Activated T-helper 1 cell treated with anti-CD3 and anti-CD28 coated beads, Interleukin-12 subunit alpha, Interleukin-12 subunit beta, Interleukin-2, Interleukin-4 antibody, amounts not matched to agents 30 ng/mL and 10 ng/mL and 1 ng/mL, durations not matched to agents 14 hours and 24 hours and 36 hours (primary cell): ENCODE measurements at places on chromosomes 2 and 18. TPM values are rescaled to one million over a fixed set of nuclear protein-coding genes. Genes with fewer than 3 reads are reported as not detected.

DNA sequence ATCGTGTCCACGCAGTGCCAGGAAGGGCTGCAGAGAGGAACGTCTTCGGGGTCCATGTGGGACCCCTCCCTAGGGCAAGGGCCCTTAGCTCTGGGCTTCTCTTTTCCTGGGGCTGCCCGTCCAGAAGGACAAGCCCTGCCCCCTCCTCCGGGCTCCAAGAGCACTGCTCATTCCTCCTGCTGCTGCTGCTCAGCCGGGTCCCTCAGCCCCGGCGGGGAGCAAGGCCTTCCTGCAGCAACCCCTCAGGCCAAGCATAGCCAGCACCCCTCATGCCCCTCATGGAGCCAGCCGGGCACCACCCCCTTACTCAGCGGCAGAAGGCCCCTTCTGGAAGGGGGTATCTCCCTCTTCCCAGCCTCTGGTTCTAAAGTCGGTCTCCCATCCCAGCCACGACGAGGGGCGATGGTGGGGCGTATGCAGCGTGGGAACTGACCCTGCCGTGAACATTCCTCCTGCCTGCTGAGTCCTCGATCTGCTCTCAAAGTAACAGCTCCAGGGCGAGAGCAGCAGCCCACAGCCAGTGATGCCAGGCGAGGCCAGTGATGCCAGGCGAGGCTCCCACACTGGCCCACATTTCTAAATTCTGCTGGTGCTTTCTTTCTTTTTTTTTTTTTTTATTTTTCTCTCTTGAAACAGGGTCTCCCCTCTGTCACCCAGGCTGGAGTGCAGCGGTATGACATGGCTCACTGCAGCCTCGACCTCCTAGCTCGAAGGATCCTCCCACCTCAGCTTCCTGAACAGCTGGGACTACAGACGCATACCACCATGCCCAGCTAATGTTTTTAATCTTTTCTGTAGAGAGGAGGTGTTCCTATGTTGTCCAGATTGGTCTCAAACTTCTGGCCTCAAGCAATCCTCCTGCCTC is 99.7 kb downstream of the HDAC4 start:
- H3K36me3 ChIP-seq: peaks cover 9% of the 10 kb centered on the region
- peaks cover 61% of the 10 kb centered on the region for H3K4me1 ChIP-seq
- peak overlapping the region; percentile 52 for H3K27ac ChIP-seq
- no peaks in the 10 kb centered on the region for H3K27me3 ChIP-seq
- H3K4me3 ChIP-seq: no peak overlapping the region
- no peak for DNase-seq

DNA sequence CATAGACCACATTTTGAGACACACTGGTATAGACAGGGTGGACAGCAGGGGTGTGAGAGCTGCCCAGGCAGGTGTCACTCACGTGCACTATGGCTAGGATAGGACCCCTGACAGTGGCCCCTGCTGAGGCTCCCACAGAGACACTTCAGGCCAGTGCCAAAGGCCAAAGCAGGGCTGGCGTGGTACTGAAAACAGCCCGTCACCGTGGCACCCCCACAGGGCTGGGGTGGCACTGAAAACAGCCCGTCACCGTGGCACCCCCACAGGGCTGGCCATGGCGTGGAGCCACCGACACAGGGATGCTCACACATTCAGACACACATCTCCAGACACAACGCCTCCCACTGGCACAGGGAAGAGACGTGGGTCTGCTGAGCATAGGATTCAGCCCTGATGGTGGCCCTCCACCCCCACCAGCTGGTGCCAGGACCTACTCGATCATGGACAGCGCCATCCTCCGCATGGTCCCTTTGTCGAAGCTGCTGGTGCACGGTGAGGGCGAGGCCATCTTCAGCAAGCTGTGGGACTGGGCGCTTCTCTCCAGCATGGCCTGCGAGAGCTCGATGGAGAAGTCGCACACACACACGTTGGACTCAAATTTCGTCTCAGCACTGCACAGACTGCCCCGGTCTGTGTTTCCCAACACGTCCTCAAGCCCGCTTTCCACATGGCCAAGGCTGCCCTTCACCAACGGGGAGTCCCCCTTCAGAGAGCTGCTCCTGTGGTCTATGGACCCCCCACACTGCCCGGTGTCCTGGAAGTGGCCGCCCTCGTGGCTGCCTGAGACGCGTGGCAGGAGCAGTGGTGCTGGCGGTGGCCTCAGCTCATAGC is 34.1 kb downstream of the ANKMY1 start:
- peaks cover 3% of the 10 kb centered on the region for H3K27me3 ChIP-seq
- no peak for DNase-seq
- peaks cover 39% of the 10 kb centered on the region for H3K36me3 ChIP-seq

NT5DC4 gene
- not detected in 2 replicates for total RNA-seq

GRCh38 chr2:31086590-31086989 is 51.6 kb downstream of the GALNT14 start:
- peaks cover 5% of the 10 kb centered on the region for H3K27me3 ChIP-seq
- no peak overlapping the region for H3K4me3 ChIP-seq
- no peak overlapping the region for H3K27ac ChIP-seq
- DNase-seq: no peak

DNA sequence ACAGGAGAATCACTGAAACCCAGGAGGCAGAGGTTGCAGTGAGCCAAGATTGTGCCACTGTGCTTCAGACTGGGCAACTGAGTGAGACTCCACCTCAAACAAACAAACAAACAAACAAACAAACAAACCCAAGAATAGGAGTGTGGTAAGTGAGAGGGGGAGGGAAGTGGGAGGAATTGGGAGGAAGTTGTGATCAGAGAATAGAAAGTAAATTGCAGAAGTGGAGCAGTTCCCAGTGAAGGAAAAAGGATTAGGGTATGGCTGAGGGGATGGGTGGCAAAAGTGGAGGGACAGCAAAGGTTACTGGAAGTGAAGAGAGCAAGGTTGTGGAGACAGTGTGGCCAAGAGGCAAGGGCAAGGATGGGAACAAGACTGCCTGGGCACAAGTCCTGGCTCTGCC is 41.1 kb upstream of the C1GALT1C1L start:
- no peak for DNase-seq
- no peak overlapping the region for H3K27ac ChIP-seq
- peaks cover 3% of the 10 kb centered on the region for H3K27me3 ChIP-seq

DNA sequence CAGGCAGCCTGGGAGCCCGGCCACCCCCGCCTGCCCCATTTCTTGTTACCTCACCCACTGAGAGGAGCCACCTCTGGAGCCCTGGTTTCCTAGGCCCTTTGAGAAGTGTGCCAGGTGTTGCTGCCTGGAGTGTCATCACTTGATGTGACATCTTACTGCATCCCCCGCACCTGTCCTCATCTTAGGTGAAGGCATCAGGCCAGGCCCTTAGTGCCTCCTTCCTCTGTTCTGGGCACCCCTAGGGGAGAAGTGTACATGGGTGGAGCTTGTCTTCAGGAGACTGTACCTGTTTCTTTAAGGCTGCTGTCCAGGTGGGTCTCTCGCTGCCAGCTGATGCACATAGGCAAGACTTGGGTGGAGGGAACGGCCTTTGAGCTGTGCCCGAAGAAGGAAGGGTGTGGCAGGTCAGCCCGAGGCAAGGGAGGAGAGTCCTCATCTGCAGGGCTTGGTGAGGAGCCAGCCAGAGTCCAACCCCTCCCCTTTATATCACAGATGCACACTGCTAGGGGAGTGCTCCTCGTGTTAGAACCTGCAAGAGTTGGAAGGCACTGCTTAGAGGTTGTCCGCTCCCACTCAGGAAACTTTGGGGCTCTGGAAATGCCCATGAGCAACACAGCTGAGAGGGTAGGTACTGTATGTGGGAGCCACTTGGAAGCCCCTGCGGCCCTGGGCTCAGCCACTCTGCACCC is 45.9 kb downstream of the NCK2 start:
- DNase-seq: no peak
- peak overlapping the region; percentile 66 for H3K4me3 ChIP-seq

DNA sequence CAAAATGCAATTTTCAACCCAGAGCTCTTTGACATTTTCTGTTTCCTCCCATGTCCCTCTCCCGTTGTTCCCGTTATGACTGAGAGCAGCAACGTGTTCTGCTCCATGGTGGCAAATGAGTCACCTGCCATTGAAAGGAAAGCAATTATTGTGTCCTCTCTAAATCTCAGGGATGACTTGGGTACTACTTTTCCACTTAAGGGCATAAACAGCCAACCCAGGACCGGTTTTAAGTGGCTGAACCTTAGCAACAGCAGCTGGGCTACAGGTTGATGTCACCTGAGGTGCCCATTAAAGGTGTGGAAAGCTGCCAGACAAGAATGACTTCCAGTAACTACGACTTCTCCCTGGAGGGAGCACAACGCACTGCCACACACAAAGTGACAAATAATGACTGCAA is 236.8 kb downstream of the NCKAP5 start:
- H3K27me3 ChIP-seq: no peaks in the 10 kb centered on the region
- no peaks in the 10 kb centered on the region for H3K36me3 ChIP-seq
- DNase-seq: no peak
- H3K4me1 ChIP-seq: peaks cover 7% of the 10 kb centered on the region

TXNDC2 gene
- total RNA-seq: 0.26 TPM in 1 of 2 replicates, not detected in the other

NLRC4 gene
- 0.05 and 0.07 TPM in 2 replicates for total RNA-seq

GRCh38 chr2:164044622-164045021 is 308.8 kb upstream of the FIGN start:
- no peak overlapping the region for H3K4me3 ChIP-seq
- H3K4me1 ChIP-seq: no peaks in the 10 kb centered on the region
- DNase-seq: no peak
- no peaks in the 10 kb centered on the region for H3K27me3 ChIP-seq

ANKRD53 gene
- not detected in 2 replicates for total RNA-seq

ZNF521 gene
- not detected in 2 replicates for total RNA-seq

DNAJC5G gene
- not detected in 2 replicates for total RNA-seq

DNA sequence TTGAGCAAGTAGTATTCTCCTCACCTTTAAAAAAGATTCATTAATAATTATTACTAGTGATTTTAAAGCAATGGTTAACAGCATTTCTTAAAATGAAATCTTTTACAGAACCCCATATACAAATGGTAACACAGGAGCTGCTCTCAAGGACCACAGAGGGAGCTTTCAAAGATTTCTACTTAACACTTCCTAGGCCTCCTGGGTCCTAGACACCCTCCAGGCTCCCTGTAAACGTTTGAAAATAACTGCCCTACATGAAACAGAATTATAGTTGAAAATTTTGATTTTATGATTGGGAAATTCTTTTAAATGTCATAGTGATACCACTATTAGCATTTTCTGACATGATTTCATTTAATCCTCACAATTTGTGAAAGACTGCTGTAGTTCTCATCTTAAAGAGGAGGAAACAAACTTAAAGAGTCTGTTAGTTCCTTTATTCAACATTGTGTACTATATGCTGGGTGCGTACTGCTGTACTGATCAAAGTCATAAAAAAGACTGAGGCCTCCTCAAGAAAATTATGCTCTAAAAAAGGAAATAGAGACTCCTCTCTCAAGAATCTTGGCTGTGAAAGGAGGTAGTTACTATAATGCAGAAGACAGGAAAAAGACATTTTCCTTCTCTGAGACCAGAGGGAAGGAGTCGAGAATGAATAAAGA is 10.6 kb downstream of the CUL3 start:
- H3K36me3 ChIP-seq: peaks cover 7% of the 10 kb centered on the region
- H3K27ac ChIP-seq: no peak overlapping the region
- no peak overlapping the region for H3K4me3 ChIP-seq
- no peak for DNase-seq
- H3K4me1 ChIP-seq: peaks cover 64% of the 10 kb centered on the region

- no peaks in the 10 kb centered on the region for H3K36me3 ChIP-seq
- no peak overlapping the region for H3K27ac ChIP-seq
- no peaks in the 10 kb centered on the region for H3K27me3 ChIP-seq
- no peak for DNase-seq
Measured at GRCh38 chr2:138741851-138742250, 38.3 kb downstream of the NXPH2 start.

DNA sequence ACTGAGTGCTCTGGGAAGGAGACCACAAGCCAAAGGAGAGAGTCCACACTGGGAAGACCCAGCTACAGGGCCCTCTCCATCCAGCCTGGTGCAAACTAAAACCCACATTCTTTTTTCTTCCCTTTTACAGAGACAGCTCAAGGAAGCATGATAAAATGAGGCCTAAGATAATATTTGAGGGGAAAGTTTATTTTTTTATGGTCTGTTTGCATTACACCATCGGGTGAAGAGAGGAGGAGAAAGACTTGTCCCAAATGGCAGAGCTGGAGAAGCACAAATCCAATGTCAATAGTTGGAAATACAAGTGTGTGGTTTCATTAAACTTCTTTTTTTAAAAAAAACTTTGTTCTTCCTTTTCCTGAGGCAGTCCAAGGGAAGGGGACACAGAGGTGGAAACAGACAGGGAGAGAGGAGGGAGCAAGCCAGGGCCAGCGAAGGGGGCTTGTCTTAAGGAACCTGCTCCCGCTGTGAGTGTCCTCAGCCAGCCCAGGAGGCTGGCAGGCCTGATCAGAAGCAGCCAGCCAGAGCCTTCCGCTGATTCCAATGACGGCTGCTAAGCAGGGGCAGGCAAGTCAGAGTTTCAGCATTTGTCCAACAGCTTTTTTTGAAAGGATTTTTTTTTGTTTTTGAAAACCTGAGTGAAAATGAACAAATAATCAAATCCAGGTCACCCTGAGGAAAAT is 203.8 kb upstream of the SIX2 start:
- DNase-seq: no peak
- no peak overlapping the region for H3K4me3 ChIP-seq
- H3K36me3 ChIP-seq: no peaks in the 10 kb centered on the region
- H3K27me3 ChIP-seq: peaks cover 10% of the 10 kb centered on the region
- H3K4me1 ChIP-seq: no peaks in the 10 kb centered on the region
- no peak overlapping the region for H3K27ac ChIP-seq

DNA sequence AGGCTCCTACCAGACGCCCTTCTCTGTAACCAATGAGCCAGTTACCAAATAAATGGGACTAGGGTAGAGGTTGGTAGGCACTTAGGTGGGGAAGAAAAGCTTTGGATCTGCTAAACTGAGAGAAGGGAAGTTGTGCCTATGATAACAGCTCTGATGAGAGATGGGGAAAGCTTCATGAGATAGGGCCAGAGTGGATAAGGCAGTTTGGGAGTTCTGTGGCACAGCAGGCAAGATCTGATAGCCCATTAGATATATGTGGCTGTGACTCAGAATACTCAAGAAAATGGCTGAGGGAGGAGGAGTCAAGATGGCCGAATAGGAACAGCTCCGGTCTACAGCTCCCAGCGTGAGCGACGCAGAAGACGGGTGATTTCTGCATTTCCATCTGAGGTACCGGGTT is 99.8 kb downstream of the PDE11A start:
- H3K36me3 ChIP-seq: no peaks in the 10 kb centered on the region
- H3K4me1 ChIP-seq: no peaks in the 10 kb centered on the region
- H3K27ac ChIP-seq: no peak overlapping the region
- H3K4me3 ChIP-seq: no peak overlapping the region

RESP18 gene
- not detected in 2 replicates for total RNA-seq

- no peaks in the 10 kb centered on the region for H3K36me3 ChIP-seq
- H3K4me1 ChIP-seq: no peaks in the 10 kb centered on the region
- H3K27me3 ChIP-seq: peaks cover 8% of the 10 kb centered on the region
- H3K27ac ChIP-seq: no peak overlapping the region
Measured at GRCh38 chr18:63897072-63897471, 9.6 kb downstream of the SERPINB2 start.

SLC11A1 gene
- total RNA-seq: 0.05 and 0.27 TPM in 2 replicates

- no peak overlapping the region for H3K27ac ChIP-seq
- H3K36me3 ChIP-seq: no peaks in the 10 kb centered on the region
- no peak for DNase-seq
- H3K4me1 ChIP-seq: no peaks in the 10 kb centered on the region
- no peak overlapping the region for H3K4me3 ChIP-seq
Measured at GRCh38 chr2:222334914-222335313, 36.1 kb upstream of the PAX3 start.

DSEL gene
- 0.03 and 0.05 TPM in 2 replicates for total RNA-seq
